ENCODE measurements at places on chromosomes 13 and 19. TPM values are rescaled to one million over a fixed set of nuclear protein-coding genes. Genes with fewer than 3 reads are reported as not detected.

The HIF3A gene
- total RNA-seq, result 6.4 TPM

The CLDN10 gene
- total RNA-seq, result 2.3 TPM

The MBD3L2 gene
- not detected for total RNA-seq

The ANGPTL8 gene
- total RNA-seq, result not detected

The ZNF813 gene
- 6.6 TPM for total RNA-seq

DNA sequence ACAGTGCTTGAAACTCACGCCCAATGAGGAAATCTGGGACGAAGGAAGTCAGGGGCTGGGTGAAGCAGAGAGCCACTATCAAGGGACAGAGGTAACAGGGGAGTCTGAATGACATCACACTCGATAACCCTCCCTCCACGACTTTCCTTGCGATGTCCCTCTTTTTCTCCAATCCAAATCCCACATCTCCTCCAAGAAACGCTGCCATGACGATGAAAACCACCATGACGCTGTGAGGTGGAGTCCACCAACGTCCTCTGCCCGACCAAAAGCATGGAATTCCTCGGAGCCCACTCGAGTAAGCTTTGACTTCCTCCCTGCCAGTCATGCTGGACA is 967 bp downstream of the REXO1 start:
- DNase-seq, result no peak

DNA sequence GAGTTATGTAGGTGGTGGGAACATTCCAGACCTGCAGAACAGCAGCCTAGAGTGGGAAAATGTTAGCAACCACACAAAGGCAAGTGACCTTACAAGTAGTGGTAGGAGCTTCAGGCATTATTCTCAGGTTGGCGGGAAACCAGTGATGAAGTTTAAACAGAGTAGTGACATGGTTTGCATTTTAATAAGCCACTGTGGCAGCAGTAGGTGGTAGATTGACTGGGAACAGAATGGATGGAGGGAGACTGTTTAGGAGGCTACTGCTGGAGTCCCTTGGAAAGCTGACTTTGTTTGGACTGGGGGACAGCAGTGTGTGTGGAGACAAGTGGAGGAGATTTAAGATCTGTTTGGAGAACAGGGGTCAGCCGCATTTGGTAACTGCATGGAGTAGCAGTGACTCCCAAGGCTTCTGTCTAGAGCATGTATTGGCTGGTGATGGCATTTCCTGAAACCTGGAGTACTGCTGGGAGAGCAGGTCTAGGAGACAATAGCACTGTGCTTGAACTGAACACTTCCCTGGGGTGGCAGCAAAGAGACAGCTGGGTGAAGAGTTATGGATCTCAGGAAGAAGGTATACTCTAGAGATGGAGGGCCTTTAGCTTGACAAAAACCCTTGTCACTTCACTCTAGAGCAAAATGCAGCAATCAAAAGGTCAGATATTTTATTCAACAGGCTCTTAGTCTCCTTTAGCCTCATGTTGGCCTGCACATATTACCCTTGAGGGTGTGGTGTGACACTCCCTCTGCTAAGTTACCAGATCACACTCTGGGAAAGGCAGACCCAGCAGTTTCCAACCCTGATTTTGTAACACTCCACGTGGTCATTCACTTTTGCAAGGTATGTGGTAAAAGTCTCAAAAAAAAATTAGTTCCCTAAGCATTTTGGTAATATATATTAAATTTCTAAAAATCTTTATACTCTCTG is 70.3 kb downstream of the DHRS12 start:
- DNase-seq, result no peak

GRCh38 chr19:52584736-52585440 is 14.8 kb downstream of the ZNF701 start:
- DNase-seq, result no peak

Measured in occipital lobe (tissue), 3 donors.